ENCODE measurements at places on chromosomes 1 and 21.

DNA sequence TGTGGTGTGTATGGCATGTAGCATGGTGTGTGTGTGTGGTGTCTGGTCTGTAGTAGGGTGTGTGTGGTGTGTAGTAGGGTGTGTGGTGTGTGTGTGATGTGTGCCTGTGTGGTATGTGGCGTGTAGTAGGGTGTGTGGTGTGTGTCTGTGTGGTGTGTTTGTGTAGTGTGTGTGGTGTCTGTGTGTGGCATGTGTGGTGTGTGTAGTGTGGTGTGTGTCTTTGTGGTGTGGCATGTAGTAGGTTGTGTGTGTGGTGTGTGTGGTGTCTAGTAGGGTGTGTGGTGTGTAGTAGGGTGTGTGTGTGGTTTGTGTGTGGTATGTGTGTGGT is 85.5 kb downstream of the SYT2 start:
- no peak for DNase-seq

DNA sequence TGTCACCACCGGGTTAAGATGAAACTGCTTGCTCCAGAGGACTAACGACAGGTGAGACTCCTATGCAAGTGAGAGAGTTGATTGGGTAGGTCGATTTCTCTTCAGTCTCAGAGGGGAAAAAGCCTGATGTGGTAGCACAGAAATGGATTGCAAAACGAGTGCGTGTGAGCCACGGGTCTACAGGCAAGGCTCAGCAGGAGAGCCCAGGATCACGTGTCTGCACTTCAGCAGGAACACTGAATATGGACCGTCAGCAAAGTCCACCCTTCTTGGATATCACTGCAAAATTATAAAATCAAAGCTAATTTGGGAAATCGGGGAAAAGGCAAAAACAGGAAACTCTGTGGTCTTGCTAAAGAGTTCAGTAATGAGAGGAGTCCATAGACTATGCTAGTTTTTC is 107.7 kb upstream of the ZNF648 start:
- no peak for DNase-seq

GRCh38 chr1:66927528-66927927 is 2.7 kb downstream of the MIER1 start:
- DNase-seq: no peak

GRCh38 chr1:18384471-18384870 is 96.3 kb upstream of the KLHDC7A start:
- DNase-seq: no peak

DNA sequence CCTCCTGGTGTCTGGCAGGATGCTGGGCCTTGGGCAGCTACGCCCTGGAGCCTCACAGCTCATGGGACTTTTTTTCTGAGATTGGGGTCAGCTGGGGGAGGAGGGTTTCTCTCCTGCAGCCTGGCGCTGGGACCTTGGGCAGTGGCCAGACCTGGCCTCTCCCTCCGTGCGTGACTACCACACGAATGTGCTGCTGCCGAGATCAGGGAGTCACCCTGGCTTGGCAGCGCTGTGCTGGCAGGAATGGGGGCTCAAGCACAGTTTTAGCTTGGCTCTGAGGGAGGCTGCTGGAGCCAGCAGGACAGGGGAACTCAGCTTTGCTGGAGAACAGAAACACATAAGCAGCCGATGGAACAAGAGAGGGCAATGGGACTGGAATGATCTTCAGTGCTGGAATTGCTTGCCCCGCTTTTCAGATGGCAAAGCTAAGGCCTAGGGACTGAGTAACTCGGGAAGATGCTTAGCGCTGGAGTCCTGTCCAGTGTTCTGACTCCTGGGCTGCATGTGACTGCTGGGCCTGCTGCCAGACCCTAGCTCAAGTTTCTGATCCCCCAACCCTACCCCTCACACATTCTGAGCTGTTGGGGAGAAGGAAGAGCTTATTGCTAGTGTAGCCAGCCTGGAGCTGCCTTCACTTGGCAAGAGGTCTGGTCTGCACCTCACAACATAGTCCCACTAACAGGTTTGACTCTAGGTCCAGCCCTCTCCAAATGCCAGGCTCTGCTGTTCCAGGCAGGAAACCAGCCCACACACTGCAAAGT is 69.9 kb downstream of the NAV1 start:
- DNase-seq: no peak

GRCh38 chr21:36193200-36193599 is 36.6 kb downstream of the DOP1B start:
- DNase-seq: no peak

DNA sequence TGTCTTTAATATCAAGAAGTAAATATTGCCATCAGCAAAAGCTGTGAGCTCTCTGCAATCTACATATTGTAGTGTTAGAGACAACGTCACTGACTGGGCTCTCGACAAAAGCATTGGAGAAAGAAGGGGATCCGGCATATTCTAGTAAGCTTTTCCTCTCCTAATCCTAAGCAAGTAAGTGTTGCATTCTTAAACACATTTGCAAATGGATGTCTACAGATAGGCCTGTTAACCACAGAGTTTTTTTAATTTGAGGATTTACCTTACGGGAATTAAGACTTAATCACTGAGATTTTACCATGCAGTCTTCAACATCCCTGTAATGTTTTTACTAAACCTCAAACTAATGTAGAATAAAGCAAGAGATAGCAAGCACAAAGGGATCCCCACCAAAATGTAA is 426.5 kb upstream of the CAMK1G start:
- DNase-seq: no peak

DNA sequence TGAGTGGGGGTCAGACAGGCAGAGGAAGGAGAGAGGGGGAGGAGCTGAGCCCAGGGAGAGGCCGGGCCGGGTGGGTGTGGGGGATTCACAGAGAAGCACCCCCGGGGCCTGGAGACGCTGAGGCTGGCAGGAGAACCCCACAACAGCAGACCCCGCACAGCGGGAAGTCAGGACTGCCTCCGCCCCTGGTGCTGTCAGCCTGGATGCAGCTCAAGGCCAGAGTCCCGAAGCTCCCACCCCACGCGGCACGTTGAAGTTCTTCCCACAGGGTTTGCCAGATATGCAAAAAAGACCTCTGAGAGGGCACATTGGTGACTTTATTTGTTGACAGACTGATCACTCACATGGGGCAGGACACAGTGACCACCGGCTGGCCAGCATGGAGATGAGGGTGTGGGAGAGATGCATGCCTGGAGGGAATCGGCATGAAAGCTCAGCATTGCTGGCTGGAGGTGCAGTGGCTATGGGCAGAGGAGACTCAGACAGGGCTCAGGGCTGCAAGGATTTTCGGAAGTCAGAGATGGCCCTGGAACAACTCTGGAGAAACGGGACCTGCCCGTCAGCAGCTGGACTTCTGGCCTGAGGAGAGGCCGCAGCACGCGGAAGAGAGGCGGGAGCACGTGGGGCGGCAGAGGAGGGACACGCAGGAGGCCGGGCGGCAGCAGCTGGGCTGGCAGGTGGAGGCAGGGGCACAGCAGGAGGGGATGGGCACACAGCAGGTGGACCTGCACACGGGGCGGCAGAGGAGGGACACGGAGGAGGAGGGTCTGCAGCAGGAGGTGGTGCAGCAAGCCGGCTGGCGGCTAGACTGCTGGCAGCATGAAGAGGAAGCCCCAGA is 885 bp downstream of the KRTAP10-3 start:
- no peak for DNase-seq

DNA sequence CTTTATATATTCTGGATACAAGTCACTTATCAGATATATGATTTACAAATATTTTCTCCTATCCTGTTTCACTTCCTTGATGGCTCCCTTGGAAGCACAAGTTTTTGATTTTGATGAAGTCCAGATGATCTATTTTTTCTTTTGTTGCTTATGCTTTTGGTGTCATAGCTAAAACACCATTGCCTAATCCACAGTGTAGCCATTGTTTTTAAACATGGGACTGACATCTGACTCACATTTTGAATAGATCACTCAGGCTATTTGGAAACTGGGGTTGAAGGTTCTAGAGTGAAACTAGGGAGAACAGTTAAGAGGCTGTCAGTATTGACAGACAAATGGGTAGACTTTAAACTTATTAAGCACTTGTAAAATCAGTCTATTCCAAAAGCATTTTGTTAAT is 16.6 kb downstream of the AK4 start:
- DNase-seq: no peak

- no peak for DNase-seq
Observed at GRCh38 chr1:3917761-3918160, 17.7 kb upstream of the C1orf174 start.

GRCh38 chr1:28412731-28413130 is 43.2 kb downstream of the PHACTR4 start:
- no peak for DNase-seq

DNA sequence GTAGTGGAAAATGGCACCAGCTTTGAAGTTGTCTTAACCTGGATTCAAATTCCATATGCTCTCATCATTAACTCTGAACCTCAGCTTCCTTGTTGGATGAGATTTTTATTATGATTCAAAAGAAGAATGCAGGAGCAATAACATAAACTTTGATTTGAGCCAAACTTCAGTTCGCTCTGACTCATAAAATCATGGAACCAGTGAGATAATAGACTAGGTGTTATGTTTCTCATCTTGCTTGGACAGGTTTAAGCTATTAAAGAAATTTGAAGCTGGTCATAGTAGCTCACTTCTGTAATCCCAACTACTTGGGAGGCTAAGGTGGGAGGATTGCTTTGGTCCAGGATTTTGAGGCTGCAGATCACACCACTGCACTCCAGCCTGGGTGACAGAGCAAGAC is 172.8 kb downstream of the CLEC20A start:
- DNase-seq: no peak

DNA sequence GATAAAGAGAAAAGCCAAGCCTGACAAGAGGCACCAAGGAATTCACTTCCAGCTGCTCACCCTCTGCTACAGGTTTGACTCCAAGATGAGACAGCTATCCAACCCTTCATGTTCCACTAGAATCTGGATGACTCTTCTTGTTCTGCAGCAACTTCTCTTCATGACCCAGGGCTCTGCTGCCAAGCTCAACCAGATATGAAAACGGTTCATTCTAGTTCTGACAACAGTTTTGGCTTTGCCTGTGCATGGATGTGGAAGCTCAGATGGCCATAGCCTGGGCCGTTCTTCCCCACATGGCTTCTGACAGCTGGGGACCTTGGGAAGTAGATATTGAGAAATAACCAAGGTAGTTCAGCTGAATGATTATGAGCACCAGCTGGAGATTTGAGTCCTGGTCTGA is 13.7 kb downstream of the PI4KB start:
- no peak for DNase-seq

DNA sequence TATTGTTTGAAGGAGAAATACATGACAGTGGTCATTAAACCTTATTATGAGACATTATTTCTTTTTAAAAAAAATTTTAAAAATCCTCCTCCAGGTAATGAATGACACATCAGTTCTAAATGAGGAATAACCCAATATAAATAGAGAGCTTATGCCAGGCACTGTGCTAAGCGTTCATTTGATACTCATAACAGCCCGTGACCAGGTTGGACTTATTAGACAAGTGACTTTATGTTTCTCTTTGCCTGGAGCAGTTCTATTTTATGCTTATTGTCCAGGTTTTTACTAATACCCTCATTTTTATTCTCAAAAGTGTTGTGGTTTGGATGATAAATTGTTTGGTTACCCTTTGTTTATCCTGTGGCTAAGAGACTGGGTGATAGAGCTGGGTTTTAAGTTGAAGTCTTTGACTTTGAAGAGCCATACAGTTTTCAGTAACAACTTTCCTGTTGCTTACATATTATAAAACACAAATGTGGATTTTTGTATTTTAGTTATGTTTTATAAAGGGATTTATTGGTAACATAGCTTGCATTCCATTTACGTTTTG is 84.2 kb downstream of the RABGAP1L start:
- DNase-seq: no peak

GRCh38 chr1:246907472-246907871 is 24.3 kb downstream of the AHCTF1 start:
- no peak for DNase-seq

GRCh38 chr1:18632783-18633421 is 2.3 kb downstream of the PAX7 start:
- no peak for DNase-seq

GRCh38 chr1:217088011-217088410 is 364.8 kb upstream of the ESRRG start:
- no peak for DNase-seq

DNA sequence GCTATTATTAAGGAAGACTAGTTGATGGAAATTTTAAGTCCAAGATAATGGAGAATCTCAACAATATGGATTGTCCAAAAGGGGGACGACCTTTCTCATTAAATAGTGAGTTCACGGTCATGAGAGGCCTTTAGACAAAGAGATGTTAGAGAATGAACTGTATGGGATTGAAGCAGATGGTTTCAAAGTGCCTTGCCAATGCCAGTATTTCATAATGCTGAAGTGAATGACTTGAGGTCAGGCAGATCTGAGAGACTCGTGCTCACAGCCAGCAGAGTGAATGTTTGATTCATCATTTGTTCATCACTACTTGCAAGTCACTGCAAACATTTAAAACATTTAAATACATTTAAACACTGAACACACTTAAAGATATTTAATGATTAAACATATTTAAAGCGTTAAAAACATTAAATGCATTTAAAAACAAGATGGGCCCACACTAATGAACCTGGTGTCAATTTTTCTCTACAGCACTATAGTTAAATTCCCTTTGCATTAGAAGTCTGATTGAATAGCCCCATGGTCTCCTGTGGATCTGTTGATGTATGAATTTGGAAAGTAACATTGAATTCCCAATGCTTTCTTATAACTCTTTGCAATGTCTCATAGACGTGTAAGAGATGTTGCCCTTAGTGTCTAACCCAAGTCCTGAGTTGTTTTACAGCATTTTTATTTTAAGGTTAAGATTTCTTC is 80.7 kb downstream of the TGFB2 start:
- DNase-seq: no peak

DNA sequence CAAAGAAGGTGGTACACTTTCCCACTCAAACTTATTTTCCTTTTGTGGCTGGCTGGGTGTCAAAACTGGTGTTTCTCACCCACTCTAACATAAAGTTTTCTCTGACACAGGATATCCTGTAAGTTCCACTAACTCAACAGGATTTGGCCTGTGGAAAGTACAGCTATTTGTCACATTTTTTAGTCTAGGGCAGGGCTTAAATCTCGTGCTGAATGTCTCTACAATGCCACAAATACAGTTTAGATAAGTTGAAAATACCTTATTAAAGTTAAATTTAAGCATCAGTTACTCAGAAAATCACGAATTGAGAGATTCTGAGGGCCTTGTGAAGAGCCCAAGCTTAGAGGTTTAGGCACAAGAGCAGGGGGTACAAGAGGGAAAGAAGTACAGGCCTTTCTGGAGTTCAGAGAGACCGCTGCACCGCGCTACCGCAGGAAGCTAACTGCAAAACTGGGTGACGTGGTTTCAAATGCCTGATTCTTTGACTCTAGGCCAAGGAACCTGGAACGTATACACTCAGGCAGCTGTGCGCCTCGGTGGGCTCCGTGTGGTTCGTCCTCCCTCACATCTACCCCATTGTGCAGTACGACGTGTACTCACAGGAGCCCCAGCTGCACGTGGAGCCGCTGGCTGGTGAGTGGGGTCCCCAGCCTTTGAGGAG is 23.4 kb upstream of the PWP2 start:
- no peak for DNase-seq

GRCh38 chr21:38156200-38156599 is 100.6 kb upstream of the KCNJ15 start:
- no peak for DNase-seq

- no peak for DNase-seq
Observed at GRCh38 chr21:20642681-20643080, 355.5 kb upstream of the NCAM2 start.
